ENCODE measurements at places on chromosomes 7 and 10. TPM values are rescaled to one million over a fixed set of nuclear protein-coding genes. Genes with fewer than 3 reads are reported as not detected.

LDB3 gene
- polyA plus RNA-seq, result 3.3 TPM

GRCh38 chr10:48461623-48462481, 143.0 kb downstream of the ARHGAP22 start:
- no peak for DNase-seq

DNA sequence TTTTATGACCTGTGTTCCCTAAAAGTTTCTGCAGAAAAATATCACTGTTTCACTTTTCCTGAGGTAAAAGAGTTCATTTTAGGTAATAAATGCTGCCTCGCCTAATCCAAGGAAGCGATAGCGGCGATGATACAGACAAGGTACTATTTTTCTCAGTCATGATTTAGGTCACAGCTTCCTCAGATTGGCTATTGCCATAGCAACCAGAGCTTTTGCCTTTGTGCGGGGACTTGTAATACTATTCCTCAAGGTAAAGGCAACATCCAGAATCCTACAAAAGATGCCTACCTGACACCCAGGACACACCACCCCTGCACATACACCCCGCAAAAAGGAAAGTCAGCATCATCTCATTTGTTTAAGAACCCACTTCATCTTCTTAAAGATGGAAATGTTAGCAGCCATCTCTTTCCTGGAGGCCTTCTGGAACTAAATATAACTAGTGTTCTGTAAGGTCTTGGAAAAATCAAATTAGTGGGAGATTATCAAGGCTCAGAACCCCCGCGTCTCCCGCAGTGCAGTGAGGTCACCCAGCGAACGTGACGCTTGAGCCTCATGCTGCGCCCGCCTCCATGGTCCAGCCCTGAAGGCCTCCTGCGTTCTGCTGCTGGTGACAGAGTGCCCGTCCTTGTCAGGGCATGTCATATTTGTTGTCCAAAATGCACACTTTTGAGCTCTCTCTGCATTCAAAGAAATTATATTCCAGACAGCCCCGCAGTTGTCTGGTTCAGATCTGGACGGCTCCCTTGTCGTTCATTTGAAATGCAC, 402.0 kb upstream of the RNF32 start:
- DNase-seq, result no peak

CACNB2 gene
- 2.8 TPM for polyA plus RNA-seq

ZNF3 gene
- polyA plus RNA-seq, result 15.8 TPM

- DNase-seq, result no peak
These were observed 5.7 kb downstream of the SEMA3A start for GRCh38 chr7:84188786-84189405.
